Epithelial cell of esophagus (primary cell): ENCODE measurements at places on chromosomes 1 and 21.
A peak's percentile ranks its signal among the peaks of the same experiment; 100 is the strongest.

DNA sequence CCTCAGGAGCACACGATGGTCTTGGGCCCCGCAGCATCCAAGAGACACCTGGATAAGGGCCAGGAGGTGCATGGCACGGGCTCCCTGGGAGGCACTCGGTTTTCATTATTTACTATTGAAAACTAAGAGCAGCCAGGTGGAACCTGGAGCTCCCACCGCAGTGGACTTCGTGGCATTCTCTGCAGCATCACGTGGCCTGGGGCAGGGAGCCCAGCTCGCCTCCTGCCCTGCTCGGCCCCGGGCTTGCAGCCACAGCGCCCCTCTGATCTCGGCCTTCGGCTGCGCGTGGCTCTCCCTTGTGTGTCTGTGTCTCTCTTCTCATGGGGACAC lies 121.6 kb downstream of the SIK1 start:
- DNase-seq = no peak

DNA sequence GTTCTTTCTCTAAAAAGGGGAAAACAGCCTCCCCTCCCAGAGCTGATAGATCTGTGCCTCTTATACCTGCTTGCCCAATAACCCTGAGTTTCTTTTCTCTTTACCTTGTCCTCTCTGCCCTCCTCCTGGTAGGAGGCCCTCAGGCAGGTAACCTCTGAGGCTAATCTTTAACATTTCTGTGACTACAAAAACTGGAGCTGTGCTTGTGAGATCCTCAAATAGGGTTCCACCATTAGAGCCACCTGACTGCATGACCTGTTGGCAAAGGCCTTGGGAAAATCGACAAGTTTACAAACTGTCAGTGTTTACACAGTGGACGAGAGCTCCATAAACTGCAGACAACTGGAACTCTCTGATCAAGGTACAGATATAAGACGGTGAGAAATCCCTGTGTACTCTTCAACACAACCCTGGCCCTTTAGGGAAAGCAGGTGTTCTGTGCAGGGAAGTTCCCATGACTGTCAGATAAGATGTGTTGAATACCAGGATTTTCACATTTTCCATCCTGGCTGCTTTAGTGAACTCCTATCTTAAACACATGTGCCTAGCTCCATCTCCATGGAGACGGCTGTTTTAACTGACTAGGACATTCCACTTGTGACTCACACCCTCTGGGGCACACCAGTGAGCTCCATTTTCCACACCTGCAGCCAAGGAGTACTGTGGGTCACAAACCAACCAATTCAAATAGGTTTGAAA lies 38.3 kb downstream of the ECE1 start:
- peak; percentile 92 for DNase-seq

DNA sequence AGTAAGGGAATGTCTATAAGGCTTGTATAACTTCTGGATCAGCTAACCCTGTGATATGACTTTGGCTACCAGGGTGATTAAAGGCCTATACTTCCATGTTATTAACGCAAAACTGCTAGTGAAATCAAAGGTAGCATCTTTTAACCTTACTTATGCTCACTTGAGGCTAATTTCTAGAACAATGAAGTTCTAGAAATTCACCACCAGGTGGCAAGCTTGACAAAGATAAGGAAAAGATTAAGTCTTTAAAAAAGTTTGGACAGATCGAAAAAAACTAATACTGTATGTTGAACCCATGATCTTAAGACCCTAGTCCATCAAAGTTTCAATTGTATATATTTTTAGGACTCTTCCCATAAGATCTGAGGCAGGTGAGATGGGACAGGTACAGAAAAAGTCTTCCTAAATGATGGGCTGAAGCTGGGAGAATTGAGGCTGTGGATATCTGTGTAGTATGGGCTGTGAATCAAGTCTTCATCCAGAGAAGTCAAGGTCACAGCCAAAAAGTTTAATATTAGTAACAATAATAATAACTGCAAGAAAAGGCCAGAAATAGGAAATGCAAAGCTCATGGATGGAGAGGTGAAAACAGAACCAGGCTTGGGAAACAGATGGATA lies 18.8 kb downstream of the KYAT3 start:
- peak; percentile 58 for DNase-seq

- peak; percentile 58 for DNase-seq
Measured at GRCh38 chr1:21200767-21201166, 24.1 kb upstream of the EIF4G3 start.

- no peak for DNase-seq
Measured at GRCh38 chr1:58805716-58806571, 22.1 kb upstream of the JUN start.

DNA sequence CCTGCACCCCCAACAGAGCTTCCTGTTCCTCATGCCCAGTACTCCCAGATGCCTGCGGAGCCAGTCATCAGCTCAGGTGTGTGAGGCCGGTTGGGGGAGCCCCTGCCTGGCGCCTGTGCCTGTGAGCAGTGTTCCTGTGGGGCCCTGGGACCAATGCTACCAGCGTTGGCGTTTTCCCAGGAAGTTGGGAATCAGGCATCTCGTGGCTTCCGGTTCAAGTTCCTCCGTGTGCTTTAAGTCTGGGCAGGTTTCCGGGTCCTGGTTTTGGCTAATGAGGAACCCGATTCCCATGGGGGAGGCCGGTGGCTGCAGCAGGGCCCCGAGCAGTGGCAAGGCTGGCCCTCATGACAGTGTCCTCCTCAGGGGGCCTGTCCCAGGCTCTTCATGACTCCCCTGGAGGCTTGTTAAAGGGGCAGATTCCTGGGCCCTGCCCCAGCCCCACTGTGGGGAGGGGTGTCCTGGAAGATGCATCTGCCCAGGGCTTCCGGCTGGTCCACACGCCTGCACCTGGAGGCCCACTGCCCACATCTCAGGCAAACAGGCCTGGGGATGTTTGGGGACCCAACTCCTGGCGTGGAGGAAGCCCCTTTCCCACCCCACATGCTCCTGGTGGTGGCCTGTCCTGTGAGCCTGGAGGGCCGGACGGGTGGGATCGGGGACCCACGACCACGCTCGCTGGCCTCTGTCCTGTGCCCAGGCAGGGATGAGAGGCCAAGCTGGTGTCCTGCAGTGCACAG lies 26.2 kb downstream of the TP73 start:
- peak; percentile 59 for DNase-seq

DNA sequence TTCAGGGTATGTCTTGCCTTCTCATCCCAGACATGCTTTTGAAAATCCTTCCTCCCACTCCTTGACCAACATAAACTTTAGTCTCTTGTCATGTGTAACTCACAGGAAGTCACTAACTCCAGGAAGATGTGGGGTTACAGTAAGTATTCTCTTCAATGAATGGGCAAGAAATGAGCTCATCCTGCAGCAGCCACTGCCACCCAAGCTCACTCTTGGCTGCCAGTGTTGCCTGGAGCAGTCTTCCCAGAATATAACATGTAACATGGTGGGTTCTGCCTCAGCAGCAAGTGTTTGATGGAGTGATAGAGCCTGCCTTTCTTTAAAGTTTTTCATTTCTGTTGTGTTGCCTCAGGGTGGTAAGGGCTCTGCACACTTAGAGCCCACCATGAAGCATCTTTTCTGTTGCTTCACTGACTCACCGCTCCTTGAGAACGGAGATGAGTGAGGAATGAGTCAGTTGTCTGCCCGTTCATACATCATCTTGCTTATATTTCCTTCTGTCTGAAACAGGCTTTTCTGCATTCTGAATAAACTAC lies 187.0 kb downstream of the TPR start:
- peak; percentile 97 for DNase-seq

DNA sequence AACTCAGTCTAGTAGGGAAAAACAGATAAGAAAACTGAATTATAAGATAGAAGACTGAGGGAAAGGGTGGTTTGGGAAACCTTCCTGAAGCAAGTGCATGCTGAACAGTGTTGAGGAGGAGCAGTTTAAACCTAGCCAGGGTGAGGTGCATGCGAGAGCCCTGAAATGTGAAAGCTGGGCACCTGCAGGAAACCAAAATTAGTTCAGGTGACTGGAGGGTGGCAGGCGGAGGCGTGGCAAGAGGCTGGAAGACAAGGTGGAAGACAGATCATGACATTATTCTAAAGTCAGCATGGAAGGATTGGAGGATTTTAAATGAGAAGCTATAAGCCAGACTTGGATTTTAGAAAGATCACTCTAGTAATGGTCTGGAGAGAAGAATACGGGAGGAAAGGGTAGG lies 75.1 kb downstream of the CACNA1E start:
- no peak for DNase-seq

DNA sequence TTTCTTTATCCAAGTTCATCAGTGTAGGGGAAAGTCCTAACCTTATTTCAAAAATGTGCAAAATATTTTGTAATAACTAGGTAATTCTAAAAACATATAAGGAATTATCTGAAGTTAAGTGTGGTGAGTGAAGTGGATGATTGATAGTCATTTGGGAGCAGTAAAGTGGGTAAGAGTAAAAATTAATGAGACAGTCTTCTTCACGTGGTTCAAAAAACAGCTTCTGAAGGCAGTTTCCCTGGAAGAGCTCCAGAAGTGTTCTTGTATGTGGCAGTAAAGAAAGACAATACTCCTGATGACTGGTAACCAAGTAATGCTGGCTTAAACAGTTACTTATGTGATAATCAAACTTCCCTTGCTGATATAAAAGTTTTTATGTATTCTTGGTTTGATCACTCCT lies 50.3 kb downstream of the LEPR start:
- no peak for DNase-seq

GRCh38 chr1:154407198-154408091 lies 2.3 kb downstream of the IL6R start:
- DNase-seq = peak; percentile 87

GRCh38 chr1:226548256-226549093 lies at the start of gene STUM:
STUM (plus strand) TSS chr1:226548764; CDS start chr1:226548905, 141 bp downstream.
- peak; percentile 46 for DNase-seq

GRCh38 chr1:179889589-179889988 lies 7.5 kb downstream of the TOR1AIP1 start:
- DNase-seq = no peak

GRCh38 chr1:11990303-11991032 lies 10.2 kb downstream of the MFN2 start:
- peak; percentile 41 for DNase-seq

- DNase-seq = peak; percentile 98
Measured at GRCh38 chr1:1344655-1345361, 4.4 kb downstream of the DVL1 start.

- DNase-seq = no peak
Measured at GRCh38 chr1:102190429-102190828, 193.7 kb upstream of the OLFM3 start.

DNA sequence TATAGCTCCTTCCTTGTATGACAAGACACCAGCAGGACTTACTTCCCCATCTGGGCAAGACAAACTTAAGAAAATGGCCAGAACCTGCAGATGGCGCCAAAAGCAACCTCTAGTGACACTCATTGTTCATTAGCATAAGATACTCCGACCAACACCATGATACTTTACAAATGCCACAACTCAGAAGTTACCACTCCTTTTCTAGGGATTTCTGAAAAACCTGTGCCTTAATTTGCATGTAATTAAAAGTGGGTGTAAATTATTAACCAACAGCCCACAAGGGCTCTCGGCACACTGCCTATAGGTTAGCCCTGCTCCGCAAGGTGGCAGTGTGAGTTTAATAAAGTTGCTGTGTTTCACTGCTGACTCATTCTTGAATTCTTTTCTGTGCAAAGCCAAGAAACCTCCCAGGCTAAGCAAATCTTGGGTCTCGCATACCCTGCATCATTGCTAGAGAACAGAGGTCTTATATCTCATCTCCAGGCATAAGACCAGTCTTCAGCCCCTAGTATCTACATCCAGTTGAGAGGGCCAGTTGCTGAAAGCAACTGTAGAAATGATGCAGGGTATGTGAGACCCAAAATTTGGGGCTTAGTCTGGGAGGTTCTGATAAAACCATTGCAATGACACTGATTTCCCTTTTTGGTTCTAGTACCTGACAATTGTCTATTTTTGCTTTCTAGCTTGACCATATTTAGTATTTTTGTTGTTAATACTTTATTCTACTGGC lies 86.4 kb downstream of the FAF1 start:
- DNase-seq = peak; percentile 77

DNA sequence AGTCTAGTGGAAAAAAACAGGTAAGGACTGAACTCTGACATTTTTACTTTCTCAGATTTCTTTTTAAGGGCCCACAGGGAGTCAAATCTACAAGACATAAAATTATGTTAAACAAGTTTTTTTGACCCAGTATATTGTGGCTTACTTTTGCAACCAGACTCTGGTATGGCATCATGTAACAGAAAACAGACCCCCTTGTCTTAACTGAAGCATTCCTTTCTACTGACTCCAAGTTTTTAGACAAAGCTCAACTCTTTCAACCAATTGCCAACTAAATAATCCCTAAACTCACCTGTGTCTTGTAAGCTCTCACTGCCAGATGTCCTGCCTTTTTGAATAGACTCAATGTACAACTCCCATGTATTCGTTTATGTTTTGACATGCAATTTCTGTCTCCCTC lies 64.3 kb downstream of the FASLG start:
- no peak for DNase-seq

- peak; percentile 6 for DNase-seq
Measured at GRCh38 chr1:168180148-168180524, 1.4 kb downstream of the TIPRL start.

DNA sequence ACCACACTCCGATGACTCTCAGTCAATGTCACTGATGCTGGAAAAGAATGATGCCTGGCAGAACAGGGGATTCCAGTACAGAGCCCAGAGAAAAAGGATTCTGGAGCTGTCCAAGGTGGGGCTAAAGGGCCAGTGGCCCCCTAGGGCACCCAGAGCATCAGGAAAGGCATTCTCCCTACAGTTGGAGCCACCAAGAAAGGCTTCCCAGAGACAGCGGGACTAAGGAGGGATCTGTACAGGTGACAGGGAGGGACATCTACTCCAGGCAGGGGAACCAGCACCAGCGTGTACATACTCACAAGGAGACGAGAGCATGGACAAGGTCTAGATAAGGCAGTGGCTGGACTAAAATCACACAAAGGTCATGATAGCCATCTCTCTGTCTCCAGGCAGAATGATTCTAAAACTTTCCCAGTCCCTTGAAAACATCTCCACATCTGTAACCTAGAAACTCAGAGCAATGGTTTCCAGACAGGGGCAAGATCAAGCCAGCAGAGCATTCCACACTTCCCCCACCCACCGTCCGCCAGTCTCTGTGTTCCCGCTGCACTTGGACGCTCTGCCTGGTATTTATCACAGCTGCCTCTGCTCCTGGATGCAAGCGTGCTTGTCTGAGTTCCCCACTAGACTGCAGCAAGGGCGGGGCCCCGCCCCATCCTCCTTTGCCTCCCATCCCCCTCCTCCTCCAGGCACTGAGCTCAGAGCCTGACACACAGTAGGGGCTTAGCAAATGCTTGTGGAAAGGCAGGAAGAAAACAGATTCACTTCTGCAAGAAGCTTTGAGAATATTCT lies 111.6 kb upstream of the ZC3H12A start:
- no peak for DNase-seq

DNA sequence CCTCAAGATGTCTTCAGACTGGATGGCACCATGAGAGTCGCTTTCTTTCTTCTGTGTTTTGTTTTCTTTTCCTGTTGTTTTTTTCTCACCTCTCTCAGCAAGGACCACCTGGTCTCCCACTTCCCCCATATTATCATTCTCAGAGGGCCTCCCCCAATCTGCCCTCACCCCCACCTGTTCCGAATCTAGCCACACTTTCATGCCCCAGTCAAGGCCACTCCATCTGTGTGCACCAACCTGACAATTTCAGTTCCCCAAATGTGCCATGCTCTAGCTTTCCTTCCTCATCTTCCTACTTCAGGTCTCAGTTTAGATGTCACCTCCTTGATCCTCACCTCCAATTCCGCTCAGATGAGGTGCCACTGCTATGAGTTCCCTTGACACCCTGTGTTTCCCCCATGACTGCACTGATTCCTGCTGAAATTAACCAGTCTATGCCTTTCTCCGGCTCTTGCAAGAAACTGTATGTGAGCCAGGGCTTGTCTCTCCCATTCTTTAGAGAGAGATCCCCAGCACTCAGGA lies 146.2 kb downstream of the PLPP3 start:
- no peak for DNase-seq
